ENCODE measurements at places on chromosomes 2 and 18.

GRCh38 chr2:205706769-205707381 is 24.6 kb downstream of the NRP2 start:
- peak; percentile 77 for DNase-seq

DNA sequence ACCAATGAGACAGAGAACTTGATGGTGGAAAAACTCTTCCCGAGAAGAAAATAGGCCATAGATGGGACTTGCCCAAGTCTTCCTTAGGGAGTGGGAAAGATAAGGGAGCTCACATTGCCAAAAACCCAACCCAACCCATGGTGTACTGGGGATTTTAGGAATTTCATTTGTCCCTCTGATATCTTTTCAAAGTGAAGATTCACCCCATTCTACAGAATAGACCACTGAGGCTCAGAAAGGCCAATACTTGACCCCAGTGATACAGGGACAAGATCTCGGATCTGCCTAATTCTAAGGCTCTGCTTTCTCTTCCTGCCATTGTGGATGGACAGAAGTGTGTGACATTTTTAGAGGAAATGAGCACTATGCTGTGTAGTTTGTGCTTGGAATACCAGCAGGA is 159.0 kb downstream of the MYCN start:
- DNase-seq = no peak

GRCh38 chr2:217654168-217654567 is 348.6 kb downstream of the TNS1 start:
- no peak for DNase-seq

DNA sequence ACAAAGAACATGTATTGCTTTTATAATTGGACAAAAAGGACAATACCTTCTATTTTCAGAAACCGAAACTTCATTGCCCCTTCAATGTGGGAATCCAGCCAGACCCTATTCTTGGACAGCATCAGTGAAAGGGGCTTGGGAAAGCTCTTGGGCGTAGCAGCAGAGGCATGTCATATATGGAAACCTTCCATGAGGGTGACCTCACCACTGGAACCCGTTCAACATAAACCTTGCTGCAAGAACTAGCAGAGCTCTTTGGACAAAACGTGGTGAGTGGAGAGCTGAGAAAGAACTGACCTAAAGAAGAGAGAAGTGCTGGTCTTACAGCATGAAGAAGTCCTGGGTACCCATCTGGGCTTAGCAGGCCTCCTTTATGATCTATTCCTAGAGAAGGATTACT is 22.7 kb upstream of the ACTG2 start:
- peak; percentile 86 for DNase-seq

DNA sequence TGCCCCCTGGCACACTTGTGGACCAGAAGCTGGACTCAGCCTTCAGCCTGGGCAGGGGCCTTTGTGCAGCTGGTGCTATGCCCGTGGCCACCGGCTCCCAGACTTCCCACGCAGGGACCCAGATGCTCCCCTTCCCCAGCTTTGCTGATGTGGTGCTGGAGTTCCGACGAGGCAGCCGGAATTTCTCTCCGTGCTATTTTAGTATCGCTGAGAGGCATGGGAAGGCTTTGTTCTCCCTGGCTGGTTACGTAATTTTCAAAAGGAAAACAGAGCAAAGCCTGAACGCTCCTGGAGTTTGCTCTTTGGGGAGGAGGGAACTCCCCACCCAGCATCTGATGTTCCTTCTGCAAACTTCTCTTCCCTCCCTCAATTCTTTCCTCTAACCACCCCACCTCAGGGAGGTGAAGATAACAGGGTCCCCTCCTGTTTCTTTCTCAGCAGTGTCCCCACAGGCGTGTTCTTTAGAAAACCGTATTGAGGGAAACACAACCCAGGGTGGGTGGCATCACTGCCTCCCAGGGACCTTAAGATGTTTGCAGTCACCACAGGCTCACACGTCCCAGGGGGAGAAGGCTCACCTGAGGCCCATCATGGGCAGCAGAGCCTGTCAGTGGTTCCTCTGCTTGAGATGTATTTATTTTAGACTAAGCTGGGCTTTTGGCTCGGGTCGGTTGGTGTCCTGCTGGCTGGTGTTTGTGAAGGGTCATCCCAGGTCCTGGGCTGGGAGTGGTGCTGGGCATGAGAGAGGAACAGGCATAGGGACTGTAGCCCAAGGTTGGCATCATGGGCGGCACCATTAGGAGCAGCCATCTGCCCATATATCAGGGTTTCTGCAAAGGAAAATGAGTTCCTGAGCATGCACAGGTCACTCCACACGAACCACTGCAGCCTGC is 95.0 kb downstream of the MAPK4 start:
- DNase-seq = peak; percentile 61

GRCh38 chr2:132738223-132738622 is 68.2 kb upstream of the LYPD1 start:
- no peak for DNase-seq

DNA sequence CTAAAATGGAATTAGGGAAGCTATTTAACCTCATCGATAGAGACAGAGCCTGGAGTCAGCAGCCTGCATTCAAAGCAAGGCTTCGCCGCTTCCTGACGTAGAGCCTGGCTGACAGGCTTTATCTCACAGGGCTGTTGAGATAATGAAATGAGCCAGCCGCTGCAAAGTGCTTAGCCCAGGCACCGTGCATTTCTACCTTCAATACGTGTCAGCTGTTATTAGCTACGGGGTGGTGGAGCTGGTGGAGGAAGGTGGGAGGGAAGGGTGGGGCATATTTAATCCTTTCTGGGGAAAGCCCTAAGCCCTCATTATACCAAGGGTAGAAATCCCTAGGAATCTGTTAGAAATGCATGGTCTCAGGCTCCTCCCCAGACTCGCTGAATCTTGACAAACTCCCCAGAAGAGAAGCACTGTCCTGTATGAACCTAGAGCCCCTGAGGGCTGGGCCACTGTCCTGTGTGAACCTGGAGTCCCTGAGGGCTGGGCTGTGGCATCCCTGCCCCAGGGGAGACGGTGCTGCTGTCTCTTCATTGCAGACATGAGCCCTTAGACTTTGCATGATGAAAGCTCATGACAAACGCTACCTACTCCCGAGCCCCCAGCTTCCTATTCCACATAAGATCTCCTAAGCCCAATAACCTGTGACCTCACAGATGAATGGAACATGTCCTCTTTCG is 72.4 kb downstream of the ALPK2 start:
- DNase-seq = peak; percentile 61

DNA sequence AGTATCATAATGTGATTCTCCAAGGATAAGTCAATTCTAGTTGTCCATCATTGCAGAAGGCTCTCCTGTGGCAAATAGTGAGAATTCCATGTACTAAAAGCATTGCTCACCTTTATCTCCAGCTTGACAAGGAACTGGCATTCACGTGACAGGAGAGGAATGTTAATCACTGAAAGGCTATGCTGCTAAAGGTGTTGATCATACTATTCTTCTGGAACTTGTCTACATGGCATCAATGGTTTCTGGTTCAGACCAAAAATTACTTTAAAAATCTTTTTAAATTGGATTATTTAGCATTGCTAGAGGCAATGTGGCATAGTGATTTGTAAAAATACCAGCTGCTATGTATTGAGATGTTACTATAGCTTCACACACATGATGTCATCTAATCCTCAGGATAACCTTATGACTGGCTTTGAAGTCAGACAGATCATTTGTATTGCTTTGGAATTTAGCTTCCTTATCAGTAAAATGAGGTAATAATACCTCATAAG is 414.4 kb downstream of the MTX2 start:
- no peak for DNase-seq

GRCh38 chr2:105809097-105809473 is 64.4 kb downstream of the NCK2 start:
- no peak for DNase-seq

GRCh38 chr2:1782514-1782913 is 38.2 kb upstream of the PXDN start:
- no peak for DNase-seq

DNA sequence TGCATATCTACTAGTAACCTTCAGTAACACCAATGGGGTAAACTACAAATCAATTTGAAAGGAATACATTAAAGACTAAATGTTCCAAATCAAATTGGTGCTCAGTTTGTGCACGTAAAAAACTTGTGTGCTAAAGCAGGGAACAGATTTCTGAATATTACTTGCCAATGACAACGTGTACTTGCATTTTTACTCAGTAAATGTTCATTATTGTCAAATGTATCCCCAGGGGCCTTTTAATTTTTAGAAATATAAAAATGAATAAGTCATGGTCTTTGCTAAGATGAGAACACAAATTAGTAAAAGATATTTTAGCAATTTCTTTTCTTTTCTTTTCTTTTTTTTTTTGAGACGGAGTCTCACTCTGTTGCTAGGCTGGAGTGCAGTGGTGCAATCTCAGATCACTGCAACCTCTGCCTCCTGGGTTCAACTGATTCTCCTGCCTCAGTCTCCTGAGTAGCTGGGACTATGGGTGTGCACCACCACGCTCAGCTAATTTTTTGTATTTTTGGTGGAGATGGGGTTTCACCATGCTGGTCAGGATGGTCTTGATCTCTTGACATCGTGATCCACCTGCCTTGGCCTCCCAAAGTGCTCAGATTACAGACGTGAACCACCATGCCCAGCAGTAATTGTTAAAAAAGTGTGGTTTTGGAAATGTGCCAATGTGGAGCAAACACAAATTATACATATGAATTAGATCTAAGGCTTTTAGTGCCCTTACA is 52.6 kb downstream of the PMAIP1 start:
- no peak for DNase-seq

DNA sequence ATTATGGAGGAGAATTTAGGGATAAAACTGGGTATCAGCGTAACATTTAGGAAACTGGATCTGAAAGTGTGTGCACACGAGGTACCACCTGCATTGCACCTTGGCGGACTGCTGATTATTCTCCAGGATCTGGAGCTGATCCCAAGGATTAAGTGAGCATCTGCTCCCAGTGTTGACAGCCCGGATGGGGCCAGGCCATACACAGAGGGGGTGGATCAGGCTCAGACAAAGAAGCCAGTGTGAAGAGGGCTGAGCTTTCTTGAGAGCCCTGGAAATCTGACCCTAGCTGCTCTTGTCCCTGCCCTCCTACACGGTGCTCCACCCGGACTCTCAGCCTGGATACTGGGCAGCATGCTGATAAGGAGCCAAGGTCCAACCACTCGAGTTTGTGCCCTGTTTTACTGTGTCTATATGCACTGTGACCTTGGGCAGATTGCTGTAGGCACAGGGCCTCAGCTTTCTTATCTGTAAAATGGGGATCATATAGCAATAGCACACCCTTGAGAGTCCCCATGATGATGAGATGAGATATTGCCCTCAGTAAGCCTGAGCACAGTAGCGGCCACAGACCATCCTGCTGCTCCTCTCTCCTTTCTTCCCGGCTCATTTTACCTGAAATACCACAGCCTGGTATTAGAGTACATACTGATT is 396.8 kb upstream of the CELF4 start:
- DNase-seq = no peak

- no peak for DNase-seq
These were observed 202.7 kb downstream of the BCL11A start for GRCh38 chr2:60350791-60351190.

GRCh38 chr18:11849841-11850634 is 1.2 kb upstream of the CHMP1B start:
- DNase-seq = peak; percentile 83

DNA sequence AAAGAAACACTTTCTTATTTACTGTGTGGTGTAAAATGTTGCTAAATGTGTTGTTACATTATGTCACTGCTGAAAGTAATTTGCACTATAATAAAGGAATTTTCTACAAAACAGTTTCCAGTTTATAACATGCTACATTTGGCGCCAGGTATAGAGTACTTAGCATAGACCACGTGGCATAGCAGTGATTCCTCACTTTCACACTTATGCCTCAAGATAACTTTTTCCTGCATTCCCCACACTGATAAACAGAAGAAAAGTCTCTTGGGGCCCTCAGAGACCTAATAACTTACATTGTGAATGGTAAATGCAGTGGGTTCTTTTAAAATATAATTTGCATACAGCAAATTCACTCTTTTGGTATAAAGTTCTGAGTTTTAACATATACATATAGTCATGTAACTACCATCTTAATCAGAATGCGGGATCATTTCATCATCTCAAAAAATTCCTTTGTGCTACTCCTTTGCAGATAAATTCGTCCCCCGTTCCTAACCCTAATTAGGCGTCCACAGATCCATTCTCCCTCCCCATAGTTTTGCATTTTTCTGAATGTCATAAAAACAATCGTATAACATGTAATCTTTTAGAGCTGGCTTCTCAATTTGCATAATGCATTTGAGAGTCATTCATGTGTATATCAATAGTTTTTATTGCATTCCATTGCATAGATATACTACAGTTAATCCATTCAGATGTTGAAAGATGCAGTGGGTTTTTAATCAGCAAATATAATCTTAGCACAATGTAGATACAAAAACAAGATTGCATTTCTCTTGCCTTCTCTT is 7.5 kb downstream of the LGALSL start:
- no peak for DNase-seq

GRCh38 chr2:50820176-50820575 is 211.8 kb downstream of the NRXN1 start:
- no peak for DNase-seq

DNA sequence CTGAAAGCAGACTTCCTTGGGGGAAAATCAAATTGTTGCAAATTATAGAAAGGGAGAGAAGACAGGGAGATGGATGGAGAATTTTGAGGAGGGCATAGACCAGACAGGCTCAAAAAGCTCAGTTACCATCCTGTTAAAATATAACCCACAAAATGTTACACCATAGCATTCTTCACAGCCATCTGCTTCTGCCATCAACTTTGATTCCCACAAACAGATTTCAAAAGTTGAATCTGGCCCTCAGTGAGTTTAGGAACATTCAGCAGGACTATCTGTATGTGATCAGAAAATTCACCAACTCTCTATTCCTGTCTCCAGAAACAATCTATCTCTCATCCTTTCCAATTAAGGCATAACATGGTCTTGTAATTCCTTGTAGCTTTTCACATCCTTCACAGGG is 159.8 kb upstream of the CCDC68 start:
- DNase-seq = no peak

DNA sequence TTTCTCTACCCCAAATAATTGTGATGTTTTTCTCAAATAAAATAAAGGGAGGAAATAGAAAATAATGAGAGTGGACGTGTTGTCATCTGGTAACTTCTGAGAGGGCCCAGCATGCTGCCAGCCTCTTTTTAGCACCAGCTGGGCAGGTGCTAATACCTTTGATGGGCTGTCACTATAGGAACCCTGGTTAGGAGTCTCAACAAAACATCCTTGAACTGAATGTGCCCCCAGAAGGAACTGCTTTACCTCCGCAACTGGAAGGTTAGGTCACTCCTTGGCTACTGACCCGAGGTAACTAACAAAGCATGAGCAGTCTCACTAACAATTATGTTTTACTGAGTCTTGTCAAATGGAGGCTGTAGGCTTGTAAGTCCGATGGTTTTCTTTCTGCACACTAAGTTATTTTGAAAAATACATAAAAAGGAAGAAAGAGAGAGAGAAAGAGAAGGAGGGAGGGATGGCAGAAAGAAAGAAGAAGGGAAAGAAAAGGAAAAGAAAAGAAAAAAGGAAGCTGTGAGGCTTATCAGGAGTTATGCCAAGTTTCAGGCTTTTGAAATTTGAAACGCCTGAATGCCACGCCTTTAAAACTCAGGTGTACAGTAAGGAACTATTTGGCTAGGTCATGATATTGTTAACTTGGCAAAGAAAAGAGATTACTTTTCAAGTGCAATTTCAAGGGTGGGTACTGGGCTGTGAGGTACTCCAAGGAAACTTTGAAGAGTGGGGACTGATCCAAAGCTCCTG is 91.0 kb downstream of the TGIF1 start:
- DNase-seq = no peak

- DNase-seq = no peak
These were observed 4.4 kb downstream of the LPIN2 start for GRCh38 chr18:3008541-3008940.
